Right atrium auricular region (tissue), 2 donors: ENCODE measurements at places on chromosomes 3 and 15. TPM values are rescaled to one million over a fixed set of nuclear protein-coding genes. Genes with fewer than 3 reads are reported as not detected.

DNA sequence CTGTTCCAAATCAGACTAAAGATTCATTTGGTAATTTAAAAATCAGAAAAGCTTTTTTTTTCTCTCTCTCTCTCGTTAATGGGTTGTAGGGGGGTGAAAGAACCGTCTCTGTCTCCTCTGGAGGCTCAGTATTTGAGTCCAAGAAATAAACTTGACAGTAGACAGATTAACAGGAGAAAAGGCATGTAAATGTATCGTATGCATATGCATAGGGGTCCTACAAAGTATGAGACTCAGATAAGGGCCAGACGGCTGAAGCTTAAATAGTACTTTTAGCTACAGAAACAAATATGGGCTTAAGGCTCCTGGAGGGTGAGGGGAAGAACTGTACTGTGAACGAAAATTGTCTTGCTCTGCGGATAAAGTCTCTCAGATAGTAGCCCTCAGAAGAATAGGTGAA, 42.4 kb downstream of the PIK3CA start:
- DNase-seq, result no peak

- no peak for DNase-seq
These were observed 69.1 kb upstream of the TNFAIP8L3 start for GRCh38 chr15:51163843-51164242.

- DNase-seq, result no peak
These were observed 99.1 kb downstream of the VGLL4 start for GRCh38 chr3:11544412-11545181.

DNA sequence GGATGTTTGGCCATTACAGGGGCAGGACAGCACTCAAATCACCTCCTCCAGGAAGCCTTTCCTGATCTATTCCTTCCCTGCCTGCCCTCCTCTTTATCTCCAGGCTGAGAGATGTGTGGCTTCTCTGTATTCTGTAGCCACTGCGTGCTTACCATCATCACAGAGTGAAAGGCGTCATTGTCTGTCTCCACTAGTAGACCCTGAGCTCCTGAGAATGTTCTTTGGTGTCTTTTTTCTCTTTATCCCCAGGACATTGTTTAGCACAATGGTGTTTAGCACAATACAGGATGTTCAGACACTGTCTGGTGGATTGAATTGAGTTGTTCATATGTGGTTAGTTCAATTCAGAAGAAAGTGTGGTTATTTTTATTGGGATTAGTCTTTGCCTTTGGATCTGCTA, 26.2 kb upstream of the LARS2 start:
- DNase-seq, result no peak

The MAP2K1 gene
- total RNA-seq, result 36.4 TPM

GRCh38 chr3:187939891-187940290, 194.6 kb upstream of the BCL6 start:
- no peak for DNase-seq

DNA sequence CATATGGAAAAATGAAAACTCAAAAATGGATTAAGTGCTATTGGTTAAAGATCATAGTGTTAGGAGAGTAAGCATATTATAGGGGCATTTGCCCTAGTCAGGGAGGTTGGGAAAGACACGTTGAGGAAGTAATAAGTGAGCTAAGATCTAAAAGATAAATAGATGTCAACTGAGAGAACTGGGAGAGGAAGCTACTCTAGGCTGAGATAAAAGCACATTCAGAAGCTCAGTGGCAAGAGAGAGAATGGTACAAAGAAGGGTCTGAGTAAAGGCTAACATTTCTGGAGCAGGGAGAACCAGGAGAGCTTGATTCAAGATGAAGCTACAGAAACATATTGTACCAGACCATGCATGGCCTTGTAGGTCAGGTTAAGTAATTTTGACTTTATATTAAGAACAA, 63.9 kb downstream of the TRPC1 start:
- DNase-seq, result no peak

The C15orf62 gene
- total RNA-seq, result 0.83 TPM

The ZIC4 gene
- not detected for total RNA-seq

GRCh38 chr3:117407317-117407716, 697.7 kb downstream of the TUSC7 start:
- no peak for DNase-seq

DNA sequence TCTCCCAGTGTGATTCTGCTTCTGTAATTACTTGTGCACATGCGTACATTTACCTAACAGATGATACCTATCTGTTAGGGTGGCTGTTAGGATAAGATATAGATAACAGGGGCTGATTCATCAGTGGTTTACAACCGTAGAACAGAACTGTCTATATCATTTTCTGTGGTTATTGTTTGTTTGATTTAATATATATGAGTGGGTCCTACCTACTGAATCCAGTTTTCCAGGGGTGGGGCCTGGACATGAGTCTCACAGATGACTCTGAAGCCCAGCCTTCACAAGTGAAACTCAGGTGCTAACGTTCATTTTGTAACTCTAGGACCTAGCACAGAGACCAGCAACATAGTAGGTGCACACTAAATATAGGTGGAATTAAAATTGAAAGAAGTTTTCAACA, 10.4 kb upstream of the ACAP2 start:
- DNase-seq, result no peak

The THPO gene
- total RNA-seq, result not detected

GRCh38 chr15:64099379-64099778, 3.6 kb downstream of the SNX1 start:
- no peak for DNase-seq

- DNase-seq, result no peak
These were observed 90.1 kb upstream of the CADPS start for GRCh38 chr3:62965311-62965710.

The C3orf70 gene
- 2.6 TPM for total RNA-seq

The SCN11A gene
- total RNA-seq, result 0.07 TPM

DNA sequence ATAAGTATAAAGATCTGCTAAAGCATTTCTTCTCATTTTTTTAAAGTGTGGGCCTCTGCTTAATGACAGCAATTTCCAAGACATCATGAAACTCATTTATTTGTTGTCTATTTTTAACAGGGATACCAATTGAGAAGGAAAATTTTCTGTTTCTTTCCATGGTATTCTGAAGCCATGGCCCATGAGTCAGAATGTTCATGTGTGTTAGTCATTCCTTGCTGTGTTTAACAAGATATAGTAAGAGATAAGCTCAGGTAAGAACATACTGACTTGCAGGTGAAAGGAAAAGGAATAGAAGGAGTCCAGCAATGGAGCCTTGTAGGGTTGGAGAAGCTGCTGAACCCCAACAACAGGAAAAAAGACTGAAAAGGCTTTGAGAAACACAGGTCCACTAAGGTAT, 17.0 kb upstream of the ARID3B start:
- DNase-seq, result no peak

- DNase-seq, result no peak
These were observed 511.1 kb downstream of the OTOL1 start for GRCh38 chr3:162007722-162008121.

GRCh38 chr3:58272891-58273290, 33.2 kb upstream of the RPP14 start:
- no peak for DNase-seq

The PPM1L gene
- total RNA-seq, result 47.4 TPM

The CLEC3B gene
- 138 TPM for total RNA-seq

GRCh38 chr15:101398247-101398646, 91.3 kb downstream of the PCSK6 start:
- DNase-seq, result no peak

- DNase-seq, result no peak
These were observed 445.9 kb downstream of the UNC13C start for GRCh38 chr15:54424171-54424570.

The DNASE1L3 gene
- 1.5 TPM for total RNA-seq

DNA sequence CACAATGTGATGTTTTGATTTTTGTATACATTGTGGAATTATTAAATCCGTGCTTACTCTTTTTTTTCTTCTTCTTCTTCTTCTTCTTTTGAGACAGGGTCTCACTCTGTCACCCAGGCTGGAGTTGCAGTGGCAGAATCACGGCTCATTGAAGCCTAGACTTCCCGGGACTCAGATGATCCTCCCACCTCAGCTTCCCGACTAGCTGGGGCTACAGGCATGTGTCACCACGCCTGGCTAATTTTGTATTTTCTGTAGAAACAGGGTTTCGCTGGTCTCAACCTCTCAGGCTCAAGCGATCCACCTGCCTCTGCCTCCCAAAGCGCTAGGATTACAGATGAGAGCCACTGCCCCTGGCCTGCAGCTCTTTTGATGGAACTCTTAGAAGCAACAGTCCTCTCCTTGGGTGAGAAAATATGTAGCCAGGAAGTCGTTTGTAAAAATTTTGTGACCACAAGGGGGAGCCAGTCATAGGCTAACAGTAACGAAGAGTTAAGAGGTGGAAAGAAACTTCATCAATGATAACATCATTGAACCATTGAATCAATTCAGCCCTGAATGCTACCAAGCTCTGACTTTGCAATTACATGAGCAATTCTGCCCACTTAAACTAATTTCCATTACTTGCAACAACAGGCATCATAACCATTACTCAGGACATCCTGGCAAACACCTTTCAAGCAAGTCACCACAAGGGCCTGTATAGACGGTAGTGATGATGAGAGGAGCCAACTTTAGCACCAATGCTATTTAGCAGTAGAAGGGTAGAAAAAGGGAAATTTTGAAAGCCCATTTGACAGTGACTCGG, 16.7 kb upstream of the CMTM7 start:
- DNase-seq, result peak; percentile 79

- DNase-seq, result peak; percentile 94
These were observed 482.7 kb upstream of the ADAMTS9 start for GRCh38 chr3:65170390-65171042.

The ASB14 gene
- total RNA-seq, result 2.5 TPM

- no peak for DNase-seq
These were observed 3.3 kb downstream of the C15orf61 start for GRCh38 chr15:67524235-67524634.

The CCR3 gene
- not detected for total RNA-seq

GRCh38 chr15:48005077-48005476, 115.7 kb upstream of the SLC24A5 start:
- DNase-seq, result no peak

DNA sequence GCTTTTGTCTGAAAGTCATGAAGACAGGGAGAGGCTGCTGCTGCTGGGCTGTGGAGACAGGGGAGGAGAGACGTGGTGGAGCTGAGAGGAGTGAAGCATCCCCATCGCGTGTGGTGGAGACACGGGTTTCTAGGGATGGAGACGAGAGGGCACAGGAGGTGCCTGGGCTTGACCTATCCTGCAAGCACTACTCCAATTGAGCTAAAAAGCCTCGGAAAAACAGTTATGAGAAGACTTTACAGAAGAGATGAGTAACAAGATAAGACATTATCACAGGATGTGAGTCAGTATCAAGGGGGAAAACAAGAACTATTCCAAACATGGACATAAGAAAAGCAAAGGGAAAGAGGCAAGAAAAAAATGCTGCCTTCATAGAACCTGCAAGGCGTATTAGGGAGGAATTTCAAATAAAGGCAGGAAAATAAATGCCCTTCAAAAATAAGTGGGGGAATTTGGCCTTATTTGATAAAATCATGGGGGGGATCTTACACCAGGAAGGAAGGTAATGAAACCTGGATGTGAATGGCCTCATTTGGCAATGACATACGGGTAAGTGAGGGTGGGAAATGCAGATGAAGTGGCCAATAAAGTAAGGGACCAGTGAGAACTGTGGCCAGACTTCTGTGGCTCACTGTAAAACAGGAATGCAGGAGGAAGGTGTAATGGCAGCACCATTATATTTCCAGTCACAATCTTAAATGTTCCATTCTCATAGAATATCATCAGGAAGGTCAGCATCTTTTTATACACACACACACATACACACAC, 97.9 kb downstream of the PLD1 start:
- DNase-seq, result no peak

DNA sequence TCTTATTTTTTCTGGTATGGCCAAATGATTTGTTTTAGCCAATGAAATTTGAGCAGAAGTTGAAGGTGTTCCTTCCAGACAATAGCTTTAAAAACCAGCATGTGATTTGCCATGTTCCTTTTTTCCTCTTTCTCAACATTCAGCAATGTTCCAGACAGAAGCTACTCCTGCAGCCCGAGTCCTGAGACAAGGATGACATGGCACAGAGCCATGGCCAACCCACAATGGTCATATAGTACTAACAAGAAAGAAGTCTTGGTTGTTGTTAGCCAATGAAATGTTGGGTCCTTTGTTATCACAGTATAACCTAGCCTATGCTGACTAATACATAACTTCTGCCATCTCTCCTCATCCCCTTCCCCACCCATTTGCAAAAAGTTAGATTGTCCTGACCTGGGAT, 211.1 kb upstream of the STT3B start:
- no peak for DNase-seq

GRCh38 chr3:31622636-31623288, 90.0 kb downstream of the STT3B start:
- DNase-seq, result no peak

The EPHA3 gene
- 5.4 TPM for total RNA-seq

DNA sequence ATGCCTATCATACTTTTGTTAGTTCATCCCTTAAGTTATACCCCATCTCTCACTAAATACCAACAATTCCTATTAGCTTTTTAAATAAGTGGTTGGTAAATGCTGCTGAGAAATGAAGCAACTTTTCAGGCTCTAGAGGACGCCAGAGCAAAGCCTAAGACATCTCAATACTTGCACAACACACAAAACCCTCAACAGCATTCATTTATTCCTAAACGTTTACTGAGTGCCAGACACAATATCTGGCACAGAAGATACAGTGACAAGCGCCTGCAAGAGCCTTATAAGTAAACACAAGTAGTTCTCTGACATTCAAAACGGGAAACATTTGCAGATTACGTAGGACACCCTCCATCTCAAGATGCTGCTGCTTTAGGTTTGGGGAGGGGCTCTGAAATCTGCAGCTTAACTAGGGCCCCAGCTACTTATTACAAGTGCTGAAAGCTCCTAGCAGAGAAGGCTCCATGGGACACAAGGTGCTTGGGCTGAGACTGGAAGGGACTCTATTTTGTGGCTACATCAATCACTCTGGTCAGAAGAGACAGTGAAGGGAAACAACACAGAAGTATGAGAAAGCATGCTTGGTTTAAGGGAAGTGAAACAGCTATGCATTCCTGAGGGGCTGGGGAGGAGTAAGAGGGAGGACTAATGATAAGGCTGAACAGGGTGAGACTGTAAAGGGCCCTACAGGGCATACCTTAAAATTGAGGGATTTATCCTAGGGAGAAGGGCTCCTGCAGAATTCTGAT, 311.3 kb downstream of the PLCL2 start:
- DNase-seq, result no peak

DNA sequence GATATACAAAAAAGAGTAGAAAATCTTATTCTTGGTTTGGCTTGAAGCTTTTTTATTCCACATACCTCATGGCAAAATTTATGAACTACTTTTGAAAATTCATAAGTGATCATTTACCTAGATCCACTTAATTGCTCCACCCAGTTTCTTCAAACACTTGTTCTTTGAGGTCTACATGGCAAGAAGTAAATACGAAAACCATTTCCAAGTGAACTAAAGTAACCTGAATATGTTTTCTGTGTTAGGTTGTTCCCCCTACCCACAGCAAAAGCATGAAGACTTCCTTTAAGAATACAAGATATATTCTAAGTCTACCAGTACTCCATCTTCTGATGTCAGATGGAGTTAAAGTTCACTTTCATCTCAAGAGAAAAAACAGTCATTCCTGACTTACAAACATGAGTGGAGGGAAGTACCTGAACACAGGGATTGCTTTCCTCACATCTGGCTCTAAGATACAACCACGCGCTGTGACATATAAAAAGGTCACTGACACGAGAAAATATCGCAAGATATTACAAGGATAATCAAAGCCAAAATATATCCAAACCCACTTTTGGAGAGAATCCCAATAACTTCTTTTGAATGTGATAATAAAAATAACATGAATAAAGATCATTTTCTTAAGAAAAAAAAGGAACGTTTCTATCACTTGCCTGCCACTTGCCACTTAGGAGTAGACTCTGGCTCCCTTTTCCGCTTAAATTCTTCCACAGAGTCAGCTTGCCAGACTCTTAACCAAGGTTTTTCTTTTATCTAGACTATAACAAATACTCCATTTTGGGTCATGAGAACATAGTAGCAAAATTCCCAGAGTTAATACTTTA, 424.5 kb downstream of the TIGIT start:
- no peak for DNase-seq
